ENCODE measurements at places on chromosomes 11 and 22.
A peak's percentile ranks its signal among the peaks of the same experiment; 100 is the strongest.

DNA sequence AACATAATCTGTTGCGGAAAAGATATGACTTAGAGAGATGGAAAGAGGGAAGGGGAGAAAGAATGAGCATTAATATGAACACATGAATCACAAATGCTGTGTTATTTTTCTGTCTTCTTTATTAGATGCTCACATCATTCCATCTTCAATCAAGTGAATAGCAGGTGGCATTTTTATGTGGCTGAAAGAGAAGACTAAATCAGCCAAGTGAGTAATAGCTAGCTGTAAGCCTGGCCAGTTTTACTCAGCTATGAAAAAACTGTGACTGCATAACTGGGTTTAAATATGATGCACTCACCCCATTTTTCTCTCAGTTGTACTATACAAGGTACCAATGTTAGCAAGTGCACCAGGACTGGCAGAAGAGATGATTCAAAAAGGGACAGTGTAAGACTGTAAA lies 571.1 kb downstream of the JRKL start:
- no peak for DNase-seq

DNA sequence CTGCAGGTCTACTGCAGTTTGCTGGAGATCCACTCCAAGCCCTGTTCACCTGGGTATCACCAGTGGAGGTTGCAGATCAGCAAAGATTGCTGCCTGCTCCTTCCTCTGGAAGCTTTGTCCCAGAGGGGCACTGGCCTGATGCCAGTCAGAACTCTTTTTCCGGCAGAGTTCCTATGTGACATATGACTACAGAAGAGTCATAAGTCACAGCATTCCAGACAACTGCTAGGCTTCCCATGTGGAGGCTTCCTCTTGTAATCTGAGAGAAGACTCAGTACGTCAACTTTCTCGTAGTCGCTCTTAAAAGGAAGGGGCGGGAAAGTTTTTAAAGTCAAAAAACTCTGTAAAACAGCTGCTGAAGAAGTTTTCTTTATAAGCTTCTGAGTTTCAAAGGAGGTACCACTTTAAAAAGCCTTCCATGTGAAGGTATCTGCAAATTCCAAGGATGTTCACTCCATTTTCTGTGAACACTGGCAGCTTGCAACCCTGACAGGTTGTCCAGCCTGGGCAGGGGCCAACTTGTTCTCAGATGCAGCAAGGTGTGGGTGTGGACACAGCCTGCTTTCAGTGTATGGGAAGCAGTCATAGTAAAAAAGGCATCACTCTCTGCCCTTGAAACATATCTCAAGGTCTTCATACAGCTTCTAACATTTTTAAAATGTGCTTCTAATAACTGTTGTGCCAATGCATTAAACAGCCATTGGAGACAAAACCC lies 97.8 kb downstream of the ME3 start:
- DNase-seq = no peak

DNA sequence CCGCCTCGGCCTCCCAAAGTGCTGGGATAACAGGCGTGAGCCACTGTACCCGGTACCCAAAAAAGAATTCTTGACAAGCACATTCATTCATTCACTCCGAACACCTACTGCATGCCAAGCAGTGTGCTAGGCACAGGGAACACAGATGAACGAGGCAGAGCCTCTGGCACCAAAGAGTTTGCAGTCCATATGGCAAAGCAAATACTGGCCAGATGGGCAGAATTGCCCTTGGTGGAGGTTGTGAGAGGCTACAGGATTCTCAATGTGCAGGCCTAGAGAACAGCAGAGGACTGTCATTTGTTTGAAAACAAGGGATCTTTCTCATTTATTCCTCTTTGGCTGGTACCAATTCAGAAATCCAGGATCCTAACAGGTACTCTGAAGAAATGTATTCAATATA lies 27.5 kb upstream of the MTCH2 start:
- DNase-seq = no peak

DNA sequence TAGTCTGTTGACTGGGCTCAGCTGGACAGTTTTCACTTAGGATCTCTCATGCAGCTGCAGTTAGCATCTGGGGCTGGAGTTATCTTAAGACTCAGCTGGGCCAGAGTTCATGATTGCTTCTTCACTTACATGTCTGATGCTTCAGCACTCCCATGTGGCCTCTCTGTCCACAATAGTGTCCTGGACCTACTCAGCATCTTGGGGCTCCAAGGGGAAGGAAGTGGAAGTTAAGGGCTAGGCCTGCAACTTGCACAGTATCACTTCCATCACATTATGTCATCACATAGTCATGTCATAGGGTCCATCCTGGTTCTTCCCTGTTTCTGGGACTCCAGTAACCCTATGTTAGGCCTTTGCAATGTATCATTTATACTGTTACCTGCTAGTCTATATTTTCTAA lies 115.9 kb downstream of the C11orf65 start:
- no peak for DNase-seq

GRCh38 chr22:29205252-29205593 lies 473 bp upstream of the EMID1 start:
- no peak for DNase-seq

GRCh38 chr11:116257092-116257491 lies 515.7 kb downstream of the BUD13 start:
- no peak for DNase-seq

- no peak for DNase-seq
Observed at GRCh38 chr11:122334546-122335339, 218.7 kb upstream of the BLID start.

DNA sequence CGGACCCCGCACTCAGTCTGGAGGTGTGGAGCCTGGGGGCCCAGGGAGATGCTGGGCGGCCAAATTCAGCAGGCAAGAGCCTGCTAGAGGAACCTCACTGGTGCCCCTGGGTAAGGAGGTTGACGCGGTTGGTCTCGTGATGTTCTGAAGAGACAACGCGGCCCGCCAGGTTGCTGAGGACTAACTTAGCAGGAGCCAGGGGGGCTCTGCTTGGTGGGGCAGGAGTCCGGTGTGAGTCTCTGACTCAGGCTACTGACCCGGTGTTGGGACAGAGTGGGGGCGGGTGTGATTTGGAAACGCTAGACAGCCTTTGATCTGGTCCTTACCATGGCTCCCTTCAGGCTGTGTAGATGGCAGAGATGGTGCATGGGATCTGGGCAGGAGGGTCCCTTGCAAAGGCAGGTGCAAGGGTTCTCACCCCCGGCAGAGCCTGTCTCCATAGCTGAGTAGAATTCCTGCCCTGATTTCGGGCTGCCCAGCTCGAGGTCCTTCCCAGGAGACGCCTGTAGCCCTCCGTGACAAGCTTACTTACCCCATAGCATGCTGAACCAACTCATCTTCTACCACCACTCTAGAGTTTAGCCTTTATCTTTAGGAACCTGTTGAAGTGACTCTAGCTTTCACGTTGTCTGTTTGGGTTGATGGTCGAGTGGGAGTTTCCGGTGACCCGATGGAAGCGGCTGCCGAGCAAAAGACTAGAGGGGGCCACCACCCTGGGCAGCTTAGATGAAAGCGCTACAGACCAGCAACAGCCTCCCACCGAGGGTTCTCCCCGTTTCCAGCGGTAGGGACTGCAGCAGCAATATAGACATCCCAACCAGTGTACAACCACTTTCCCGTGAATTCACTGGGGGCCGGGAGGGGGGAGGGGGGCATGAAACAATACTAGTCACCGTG lies 38.4 kb downstream of the KCNC1 start:
- DNase-seq = no peak

- DNase-seq = peak; percentile 84
Observed at GRCh38 chr22:40044870-40045834, 50.4 kb downstream of the FAM83F start.

DNA sequence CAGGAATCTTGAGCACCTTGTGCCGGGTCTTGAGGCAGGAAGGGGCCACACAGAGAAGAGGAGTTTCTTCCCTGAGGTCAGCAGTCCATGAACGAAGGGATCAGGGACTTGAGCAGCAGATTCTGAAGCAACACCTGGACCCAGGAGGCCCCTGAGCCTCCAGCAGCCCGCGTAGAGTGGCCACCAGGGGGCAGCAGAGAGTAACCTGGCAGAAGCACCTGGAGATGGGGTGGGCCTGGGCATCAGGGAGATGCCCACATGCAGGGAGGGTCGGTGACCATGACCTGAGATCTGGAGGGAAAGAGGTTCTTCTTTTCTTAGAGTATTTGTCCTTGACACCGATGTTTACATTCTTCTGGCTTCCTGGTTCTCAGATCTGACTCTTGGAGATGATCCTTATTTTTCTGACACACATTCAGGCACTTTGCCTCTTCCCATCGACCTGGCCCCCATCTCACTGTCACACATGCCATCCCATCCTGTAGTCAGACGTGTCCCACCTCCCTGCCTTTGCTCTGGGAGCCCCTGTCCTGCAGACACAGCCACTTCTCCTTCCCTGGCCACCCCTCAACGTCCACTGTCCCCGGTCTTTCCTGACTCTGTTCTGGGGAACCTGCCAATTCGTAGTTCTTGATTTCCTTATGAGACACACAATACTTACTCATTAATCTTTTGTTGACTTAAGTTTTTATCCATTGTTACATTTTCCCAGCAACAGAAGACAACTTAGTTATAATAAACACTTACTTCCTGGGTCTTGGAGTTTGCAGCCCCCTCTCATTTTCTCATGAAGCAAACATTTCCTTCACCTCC lies 66.5 kb downstream of the GGTLC2 start:
- peak; percentile 62 for DNase-seq

DNA sequence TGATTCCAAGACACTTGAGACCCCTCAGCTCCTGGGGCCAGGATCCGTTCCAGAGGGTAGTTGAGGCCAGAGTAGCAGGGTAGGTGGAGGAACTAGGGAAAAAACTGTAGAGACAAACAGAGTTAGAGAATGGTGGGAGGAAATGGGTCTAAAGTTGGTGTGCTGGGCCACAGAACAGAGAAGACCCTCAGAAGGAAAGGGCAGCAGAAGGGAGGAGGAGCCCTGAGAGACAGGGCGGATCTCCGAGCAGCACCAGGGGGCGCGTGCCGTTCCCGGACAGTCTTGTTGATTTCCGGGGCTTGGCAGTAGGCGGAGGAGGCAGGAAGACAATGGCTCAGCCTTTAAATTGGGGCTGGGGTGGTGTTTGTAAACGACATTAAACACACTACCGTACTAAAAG lies 2.4 kb upstream of the CECR2 start:
- DNase-seq = no peak

Data from CD4-positive, alpha-beta T cell treated with Interferon alpha-2 for 1 hour (primary cell).